ENCODE measurements at places on chromosomes 16 and 17.

DNA sequence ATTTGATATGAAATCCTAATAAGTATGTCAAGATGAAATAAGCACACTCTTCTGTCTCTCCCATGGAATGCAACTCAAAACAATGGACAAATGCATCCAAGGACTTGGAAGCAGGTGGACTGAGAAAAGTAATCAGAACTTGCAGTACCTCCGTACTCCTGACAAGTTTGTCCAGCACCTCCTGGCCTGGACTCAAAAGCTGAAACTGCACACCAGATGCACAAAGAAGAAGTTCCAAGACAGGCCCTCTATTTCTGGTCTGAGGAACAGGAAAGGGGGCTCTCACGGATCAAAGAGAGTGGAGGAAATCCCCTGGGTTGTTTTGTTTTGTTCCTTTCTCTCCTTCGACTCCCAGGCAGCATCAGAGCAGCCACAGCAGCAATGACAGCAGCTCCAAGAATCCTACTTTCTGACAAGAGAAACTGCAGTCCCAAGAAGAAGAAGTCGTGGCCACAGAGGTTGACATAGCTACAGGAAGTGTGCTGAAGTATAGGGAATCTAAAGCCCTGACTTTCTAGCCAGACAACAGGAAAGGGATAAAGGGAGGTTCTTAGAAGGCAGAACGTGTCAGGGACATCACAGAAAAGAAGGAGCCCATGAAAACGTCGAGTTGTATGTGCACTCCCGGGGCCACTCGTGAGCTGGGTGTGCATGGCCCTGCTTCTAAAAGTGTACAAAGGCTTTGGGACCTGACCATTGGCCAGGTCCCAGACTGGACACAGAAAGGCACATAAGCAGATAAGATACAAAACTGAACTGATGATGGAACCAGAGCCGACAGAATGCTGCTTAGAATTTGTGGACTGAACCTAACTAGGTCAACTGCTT is 29.3 kb downstream of the AKAP10 start:
- no peak for DNase-seq

GRCh38 chr17:61313461-61314326 is 85.9 kb upstream of the TBX2 start:
- no peak for DNase-seq

DNA sequence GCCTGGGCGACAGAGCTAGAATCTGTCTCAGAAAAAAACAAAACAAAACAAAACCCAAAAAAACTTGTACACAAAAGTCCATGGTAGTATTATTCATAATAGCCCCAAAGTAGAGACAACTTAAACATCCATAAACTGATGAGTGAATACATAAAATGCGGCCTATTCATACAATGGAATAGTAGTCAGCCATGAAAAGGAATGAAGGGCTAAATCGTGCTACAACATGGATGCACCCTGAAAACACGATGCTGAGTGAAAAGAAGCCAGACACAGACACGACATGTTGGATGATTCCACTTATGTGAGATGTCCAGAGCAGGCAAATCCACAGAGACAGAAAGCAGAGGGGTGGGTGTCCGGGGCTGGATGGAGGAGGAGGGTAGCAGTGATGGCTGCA is 12.3 kb downstream of the KCNG4 start:
- no peak for DNase-seq

DNA sequence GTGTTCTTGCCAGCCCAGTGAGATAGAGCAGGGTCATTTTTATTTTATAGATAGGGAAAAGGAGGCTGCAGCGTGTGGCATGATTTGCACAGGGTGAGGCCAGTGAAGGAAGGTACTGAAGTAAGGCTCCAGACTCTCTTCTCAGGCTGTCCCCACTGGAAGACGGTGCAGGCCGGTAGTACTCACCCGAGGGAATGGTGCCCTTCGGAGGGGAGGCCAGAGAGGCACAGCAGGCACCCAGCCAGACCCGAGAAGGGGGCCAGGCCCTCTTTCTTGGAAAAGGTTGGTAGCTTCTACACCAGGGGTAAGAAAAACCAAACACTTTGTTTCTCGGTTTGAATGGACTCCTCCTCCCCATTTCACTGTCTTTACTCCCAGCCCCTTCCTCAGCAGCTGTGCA is 288 bp downstream of the ANKRD40CL start:
- no peak for DNase-seq

GRCh38 chr17:20966870-20967269 is 75.9 kb downstream of the USP22 start:
- DNase-seq: no peak

GRCh38 chr16:11101695-11102522 is 154.1 kb downstream of the SOCS1 start:
- DNase-seq: no peak

- DNase-seq: no peak
These were observed 34.9 kb downstream of the WSCD1 start for GRCh38 chr17:6104956-6105648.

All from hypothalamus (tissue), 51 donors.